Left ventricle myocardium inferior (tissue), 1 donor: ENCODE measurements at places on chromosomes 1 and 21.

DNA sequence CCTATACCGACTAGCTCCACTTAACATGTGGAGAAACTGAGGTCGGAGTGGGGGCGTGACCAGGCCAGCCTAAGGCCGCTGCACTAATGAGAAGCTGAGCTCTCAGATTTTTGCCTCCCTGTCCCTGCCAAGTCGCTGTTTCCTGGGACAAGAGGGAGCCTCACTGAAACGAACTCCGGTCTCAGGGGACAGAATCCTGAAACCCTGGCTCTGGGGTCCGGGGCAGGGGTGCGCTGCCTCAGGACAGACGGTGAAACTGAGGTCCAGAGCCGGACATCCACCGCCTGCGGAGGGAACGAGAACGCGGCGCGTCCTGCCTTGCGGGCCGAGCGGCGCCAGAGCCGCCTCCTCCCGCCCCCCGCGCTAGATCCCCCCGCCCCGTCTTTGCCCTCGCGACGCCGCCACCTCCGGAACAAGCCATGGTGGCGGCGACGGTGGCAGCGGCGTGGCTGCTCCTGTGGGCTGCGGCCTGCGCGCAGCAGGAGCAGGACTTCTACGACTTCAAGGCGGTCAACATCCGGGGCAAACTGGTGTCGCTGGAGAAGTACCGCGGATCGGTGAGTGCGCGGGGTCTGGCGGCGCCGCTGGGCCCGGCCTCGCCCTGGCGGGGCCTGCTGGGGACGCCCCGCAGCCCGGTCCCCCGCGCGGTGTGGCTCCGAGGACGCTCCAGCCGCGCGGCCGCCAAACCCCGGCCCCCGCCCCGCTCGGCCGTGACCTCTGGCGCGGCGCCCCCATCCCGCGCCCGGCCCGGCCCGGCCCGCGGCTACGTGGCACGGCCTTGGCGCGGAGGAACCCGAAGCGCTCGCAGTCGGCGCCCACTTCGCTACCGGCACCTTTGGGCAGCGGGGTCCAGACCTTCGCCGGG, at the start of gene GPX7:
Gene GPX7 (plus strand): TSS at position 381 of the 865 bp plus-strand sequence. CDS start 39 bp downstream, at position 420.
- peak; percentile 50 for DNase-seq
- H3K4me1 ChIP-seq: peaks cover 39% of the 10 kb centered on the region
- peak within 1 kb of the TSS; percentile 84 for H3K27ac ChIP-seq

GRCh38 chr1:33188572-33189275, 6.9 kb upstream of the TRIM62 start:
- H3K4me1 ChIP-seq: no peaks in the 10 kb centered on the region
- DNase-seq: no peak
- no peak overlapping the region for H3K27ac ChIP-seq
- H3K36me3 ChIP-seq: no peaks in the 10 kb centered on the region
- no peak overlapping the region for H3K4me3 ChIP-seq

GRCh38 chr1:81799939-81800694, 617 bp upstream of the ADGRL2 start:
- peak; percentile 50 for DNase-seq
- peak overlapping the region; percentile 99 for H3K27ac ChIP-seq
- H3K4me1 ChIP-seq: peaks cover 48% of the 10 kb centered on the region
- peak overlapping the region; percentile 95 for H3K4me3 ChIP-seq
- no peaks in the 10 kb centered on the region for H3K36me3 ChIP-seq

- no peak overlapping the region for H3K27ac ChIP-seq
- no peak for DNase-seq
- no peaks in the 10 kb centered on the region for H3K36me3 ChIP-seq
- H3K4me1 ChIP-seq: no peaks in the 10 kb centered on the region
- H3K27me3 ChIP-seq: peaks cover 6% of the 10 kb centered on the region
Measured at GRCh38 chr1:207014728-207015127, 17.8 kb downstream of the C1orf116 start.

DNA sequence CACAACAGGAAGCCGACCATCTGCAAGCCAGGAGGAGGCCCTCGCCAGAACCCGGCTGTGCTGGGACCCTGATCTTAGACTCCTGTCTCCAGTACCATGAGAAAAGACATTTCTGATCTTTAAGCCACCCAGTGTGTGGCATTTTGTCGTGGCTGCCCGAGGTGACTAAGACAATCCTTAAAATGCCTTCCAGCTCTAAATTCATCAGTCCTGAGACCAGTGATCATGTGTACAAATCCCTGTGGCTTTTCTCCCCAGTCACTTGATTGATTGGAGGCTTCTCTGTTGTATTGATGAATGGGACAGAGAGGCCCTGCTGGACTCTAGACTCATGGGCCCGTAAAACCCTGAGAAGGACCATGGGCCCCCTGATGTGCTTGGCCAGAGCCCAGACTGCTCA, 36.1 kb downstream of the B3GALT5 start:
- DNase-seq: no peak
- H3K4me3 ChIP-seq: no peak overlapping the region
- no peaks in the 10 kb centered on the region for H3K27me3 ChIP-seq
- H3K4me1 ChIP-seq: no peaks in the 10 kb centered on the region
- H3K36me3 ChIP-seq: no peaks in the 10 kb centered on the region

- H3K4me3 ChIP-seq: no peak overlapping the region
- no peaks in the 10 kb centered on the region for H3K36me3 ChIP-seq
- no peak overlapping the region for H3K27ac ChIP-seq
- no peak for DNase-seq
Measured at GRCh38 chr1:236514703-236515442, 8.9 kb upstream of the LGALS8 start.

GRCh38 chr1:211318576-211319280, 7.9 kb upstream of the TRAF5 start:
- no peaks in the 10 kb centered on the region for H3K27me3 ChIP-seq
